ENCODE measurements at places on chromosomes 13 and 19.

GRCh38 chr13:112688560-112689302, 1.1 kb upstream of the ATP11A start:
- no peak for DNase-seq

DNA sequence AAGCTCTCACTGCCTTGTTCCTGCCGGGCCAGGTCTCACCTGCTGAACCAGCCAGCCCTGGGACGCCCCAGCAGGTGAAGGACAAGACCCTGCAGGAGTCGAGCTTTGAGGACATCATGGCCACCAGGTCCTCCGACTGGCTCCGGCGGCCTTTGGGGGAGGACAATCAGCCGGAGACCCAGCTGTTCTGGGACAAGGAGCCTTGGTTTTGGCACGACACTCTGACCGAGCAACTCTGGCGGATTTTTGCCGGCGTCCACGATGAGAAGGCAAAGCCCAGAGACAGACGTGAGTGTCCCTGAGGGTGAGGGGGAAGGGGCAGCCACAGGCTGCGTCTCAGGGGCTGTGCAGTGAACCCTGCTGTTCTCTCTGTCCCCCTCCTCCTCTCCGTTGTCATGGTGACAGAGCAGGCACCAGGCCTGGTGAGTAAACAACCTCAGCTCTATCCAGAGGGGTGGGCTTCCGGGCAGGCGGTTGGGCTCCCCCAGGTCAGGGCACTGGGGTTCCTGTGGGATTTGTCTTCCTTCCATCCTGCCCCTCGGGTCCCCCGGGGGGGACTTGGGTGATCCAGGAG, 9.7 kb downstream of the TLE6 start:
- no peak for DNase-seq

GRCh38 chr13:27960362-27961226, 8.5 kb downstream of the CDX2 start:
- DNase-seq, result no peak

- DNase-seq, result no peak
Measured at GRCh38 chr19:41584260-41584810, 8.4 kb downstream of the CEACAM21 start.

DNA sequence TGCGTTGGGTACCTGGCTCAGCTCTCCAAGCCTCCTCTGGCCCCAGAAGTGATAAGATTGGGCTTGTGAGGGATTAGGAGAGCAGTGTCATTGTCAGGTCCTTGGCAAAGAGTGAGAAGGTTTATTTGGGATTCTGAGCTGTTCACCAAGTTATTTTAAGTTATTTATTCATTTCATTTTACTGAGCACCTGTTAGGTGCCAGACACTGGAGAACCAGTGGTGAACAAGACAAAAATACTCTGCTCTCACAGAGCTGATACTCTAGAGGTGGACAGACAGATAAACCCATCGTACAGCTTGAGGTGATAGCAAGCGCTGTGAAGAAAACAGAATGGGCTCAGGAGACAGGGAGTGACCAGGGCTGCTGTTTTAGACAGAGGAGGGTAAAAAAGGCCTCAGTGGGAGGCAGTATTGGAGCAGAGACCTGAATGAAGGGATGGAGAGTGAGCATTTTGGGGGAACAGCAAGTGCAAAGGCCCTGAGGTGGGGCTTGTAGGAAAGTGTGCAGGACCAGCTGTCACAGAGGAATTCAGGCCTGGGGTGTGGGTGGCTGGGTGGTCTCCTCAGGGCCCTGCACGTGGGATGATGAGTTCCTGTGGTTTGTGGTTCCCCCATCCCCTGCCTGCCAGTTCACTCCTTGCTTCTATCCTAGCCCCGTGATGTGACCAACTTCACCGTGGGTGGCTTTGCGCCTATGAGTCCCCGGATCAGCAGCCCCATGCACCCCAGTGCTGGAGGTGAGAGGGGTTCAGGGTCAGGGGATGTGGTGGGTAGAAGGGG, 8.7 kb upstream of the TIMM50 start:
- no peak for DNase-seq

GRCh38 chr19:41967054-41967783, 8.1 kb upstream of the RABAC1 start:
- DNase-seq, result no peak

GRCh38 chr19:7191946-7192691, 102.1 kb downstream of the INSR start:
- no peak for DNase-seq

DNA sequence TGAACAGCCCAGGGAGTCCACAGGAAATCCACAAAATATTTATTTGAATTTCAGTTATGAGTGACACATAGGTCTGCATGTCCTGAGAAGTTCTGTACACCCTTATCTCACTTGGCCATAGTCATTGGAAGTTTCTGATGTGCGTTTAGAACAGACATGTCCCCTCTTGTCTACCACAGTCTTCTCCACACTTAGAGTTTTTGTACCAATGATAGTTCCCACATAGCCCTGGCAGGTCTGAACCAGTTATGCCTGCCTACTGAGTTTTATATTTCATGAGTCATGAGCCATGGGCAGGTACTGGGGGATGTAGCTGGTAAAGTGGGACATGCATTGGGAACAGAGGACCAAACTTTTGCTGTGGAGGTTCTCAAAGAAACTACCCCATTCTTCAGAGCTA, 11.3 kb downstream of the ZNF132 start:
- no peak for DNase-seq

DNA sequence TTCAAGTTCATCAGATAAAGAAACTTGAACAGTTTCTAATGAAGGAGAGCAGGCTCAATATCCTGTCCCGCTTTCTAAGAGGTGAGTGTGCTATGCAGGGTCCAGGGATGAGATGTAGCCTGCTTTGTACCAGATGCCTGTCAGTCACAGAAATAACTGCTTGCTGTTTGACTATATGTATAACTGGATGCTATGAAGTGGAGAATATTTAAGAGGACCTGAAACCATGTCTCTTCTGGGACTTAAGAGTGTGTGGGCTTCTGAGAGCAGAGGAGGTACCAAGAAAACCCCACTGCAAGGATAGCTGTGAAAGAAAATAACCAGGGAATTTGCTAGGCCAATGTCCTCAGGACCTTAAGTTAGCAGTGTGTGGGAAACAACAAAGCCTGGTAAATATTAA, 246.3 kb upstream of the RFC3 start:
- no peak for DNase-seq

DNA sequence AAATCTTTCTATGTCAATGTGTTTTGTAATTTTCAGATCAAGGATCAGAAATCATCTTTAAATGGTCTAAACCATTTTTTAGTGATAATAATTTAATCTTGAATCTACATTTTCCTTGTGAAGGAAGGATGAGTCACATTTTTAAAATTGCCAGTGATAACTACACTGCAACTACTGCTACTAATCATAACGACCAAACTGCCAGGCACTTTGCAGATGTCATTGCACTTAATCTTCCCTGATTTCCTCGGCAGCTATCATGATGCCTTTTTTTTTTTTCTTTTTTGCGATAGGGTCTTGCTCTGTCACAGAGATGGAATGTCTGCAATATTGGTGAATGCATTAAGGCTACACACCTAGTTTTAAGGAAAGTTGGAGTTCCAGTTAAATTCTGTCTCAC, 41.4 kb upstream of the SLC10A2 start:
- no peak for DNase-seq

GRCh38 chr19:14021474-14021873, 6.5 kb upstream of the RLN3 start:
- no peak for DNase-seq

DNA sequence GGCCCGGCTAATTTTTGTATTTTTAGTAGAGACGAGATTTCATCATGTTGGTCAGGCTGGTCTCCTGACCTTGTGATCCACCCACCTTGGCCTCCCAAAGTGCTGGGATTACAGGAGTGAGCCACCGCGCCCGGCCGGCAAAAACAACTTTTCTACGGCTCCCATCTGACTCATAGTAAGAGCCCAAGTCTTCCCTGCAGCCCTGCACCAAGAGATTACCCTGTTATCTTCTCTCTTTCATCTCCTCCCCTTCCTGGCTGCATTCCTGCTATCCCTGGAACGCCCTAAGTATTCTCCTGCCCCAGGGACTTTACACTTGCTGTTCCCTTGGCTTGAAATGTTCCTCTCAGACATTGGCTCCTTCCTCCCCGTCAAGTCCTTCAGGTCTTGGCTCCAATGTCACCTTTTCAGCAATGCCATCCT, 6.6 kb downstream of the AP2S1 start:
- no peak for DNase-seq

GRCh38 chr13:98975822-98976261, 2.0 kb downstream of the DOCK9 start:
- no peak for DNase-seq

DNA sequence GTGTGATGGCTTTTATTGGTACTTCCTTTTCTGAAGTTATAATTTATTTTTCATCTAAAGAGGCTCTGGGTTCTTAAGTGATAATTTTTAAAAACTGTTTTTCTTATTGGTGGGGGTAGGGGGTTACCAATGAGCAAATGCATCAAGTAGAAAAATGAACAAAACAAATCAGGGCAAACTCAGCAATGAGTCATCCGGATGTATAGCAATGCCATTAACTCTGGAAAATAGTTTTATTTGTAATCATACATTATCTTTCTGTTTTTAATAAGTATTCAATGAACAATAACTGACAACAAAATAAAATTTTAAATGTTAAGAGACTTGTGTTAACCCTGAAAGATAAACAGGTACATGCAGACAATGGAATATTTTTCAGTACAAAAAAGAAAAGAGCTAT, 67.6 kb downstream of the UFM1 start:
- no peak for DNase-seq

DNA sequence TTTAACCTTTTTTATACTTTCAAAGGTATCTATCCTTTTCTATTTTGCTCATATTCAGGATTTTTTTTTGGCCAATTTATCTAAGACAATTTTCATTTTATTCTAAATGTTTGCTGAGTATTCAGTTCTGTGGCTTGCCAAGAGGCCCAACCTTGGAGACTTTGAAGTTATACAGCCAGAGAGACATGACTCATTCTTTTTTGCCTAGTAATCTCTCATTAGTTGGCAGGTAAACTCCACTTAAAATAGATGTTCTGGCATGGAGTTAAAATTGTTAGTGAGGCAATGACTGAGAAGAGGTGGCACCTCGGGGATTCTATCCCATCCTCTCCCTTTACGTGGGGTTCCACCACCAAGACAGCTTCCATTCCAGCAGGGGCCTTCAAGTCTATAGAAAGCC, 213.8 kb downstream of the KCTD12 start:
- DNase-seq, result no peak

DNA sequence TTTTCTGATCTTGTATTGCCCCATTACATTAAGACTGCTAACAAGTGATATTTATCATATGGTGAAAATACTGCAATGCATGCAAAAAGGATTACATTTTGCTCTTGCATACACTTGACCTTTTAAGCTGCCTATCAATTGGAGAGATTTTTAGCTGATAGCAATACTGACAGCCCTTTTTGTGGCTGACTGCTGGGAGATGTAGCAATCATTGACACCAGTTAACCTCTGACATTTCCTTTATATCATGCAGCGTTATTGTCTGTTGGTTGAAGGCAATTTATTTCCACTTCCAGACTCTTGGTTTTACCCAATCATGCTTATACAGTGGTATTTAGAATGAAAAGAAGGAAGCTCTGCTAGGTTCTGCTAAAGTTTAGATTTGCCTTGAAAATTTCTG, 364.0 kb downstream of the LMO7 start:
- no peak for DNase-seq

GRCh38 chr13:30303269-30303668, 4.1 kb downstream of the KATNAL1 start:
- DNase-seq, result no peak

DNA sequence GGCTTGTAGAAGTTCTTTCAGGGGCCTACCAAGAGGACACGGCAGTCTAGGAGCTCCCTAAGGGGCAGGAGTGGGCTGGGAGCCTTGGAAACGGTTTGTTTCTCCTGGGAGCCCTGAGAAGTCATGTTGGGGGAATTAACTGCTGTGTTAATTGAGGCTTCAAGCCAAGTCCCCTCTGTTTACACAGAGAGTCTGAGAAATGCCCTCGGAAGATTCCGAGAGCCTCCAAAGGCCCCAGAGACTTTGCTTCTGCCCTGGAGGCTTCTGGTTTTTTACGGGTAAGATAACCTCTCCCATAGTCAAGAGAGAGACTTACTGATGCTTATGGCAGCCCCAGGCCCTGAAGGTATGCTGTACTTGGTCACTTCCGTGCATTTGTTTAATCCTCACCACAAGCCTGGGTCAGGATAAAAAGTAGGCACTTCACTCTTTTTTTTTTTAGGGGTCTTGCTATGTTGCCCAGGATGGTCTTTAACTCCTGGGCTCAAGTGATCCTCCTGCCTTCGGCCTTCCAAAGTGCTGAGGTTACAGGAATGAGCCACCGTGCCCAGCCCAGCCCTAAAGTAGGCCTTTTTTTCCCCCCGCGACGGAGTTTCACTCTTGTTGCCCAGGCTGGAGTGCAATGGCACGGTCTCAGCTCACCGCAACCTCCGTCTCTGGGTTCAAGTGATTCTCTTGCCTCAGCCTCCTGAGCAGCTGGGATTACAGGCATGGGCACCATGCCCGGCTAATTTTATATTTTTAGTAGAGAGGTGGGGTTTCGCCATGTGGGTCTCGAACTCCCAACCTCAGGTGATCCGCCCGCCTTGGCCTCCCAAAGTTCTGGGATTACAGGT, 15.2 kb downstream of the IER2 start:
- no peak for DNase-seq

GRCh38 chr13:109243311-109243951, 543.0 kb downstream of the IRS2 start:
- DNase-seq, result peak; percentile 80

DNA sequence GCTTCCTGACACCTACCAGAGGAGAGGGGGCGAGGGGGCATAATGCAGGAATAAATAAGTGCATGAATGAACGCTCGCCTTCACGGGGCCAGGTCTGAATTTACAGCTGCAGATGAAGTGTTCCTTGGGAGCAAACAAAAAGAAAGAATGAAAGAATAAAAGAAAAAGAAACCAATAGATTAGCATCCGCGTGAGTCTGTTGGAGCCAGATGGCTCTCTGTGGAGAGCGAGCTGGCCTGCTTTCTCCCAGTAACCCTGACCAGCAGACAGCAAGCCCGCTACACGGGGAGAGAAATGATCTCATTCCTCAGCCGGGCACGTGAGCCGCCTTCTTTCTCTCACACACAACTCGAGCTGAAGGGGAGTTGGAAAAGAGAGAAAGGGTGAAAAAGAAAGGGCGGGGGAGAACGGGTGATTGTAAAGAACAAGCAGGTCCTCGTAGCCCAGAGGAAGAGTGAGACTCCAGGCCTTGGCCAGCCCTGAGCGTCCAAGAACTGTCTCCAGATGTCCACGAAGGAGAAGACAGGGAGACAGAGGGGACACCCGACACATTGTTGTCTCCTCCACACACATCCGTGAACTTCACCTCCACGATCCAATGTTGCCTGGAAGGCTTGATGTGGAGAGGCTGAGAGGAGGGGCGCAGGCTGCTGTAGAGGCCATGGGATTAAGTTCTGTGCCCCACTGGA, 81.4 kb downstream of the RNASEH2B start:
- peak; percentile 1 for DNase-seq

All from kidney epithelial cell (primary cell).